ENCODE measurements at places on chromosomes 16 and 17. TPM values are rescaled to one million over a fixed set of nuclear protein-coding genes. Genes with fewer than 3 reads are reported as not detected.

The MAP2K6 gene
- total RNA-seq: 1.4 TPM

The EME2 gene
- 30.0 TPM for total RNA-seq

The ZNF48 gene
- 18.3 TPM for total RNA-seq

The STH gene
- not detected for total RNA-seq

The GPR139 gene
- total RNA-seq: not detected

The MSLN gene
- not detected for total RNA-seq

The WFIKKN1 gene
- 0.45 TPM for total RNA-seq

The SRRM2 gene
- 680 TPM for total RNA-seq

The OR2C1 gene
- not detected for total RNA-seq

The ABCC3 gene
- total RNA-seq: not detected

- no peak for DNase-seq
These were observed 15.0 kb downstream of the UTP18 start for GRCh38 chr17:51275381-51275780.

GRCh38 chr17:15169676-15170075, 95.5 kb downstream of the PMP22 start:
- no peak for DNase-seq

GRCh38 chr16:2008009-2008526, 1.6 kb downstream of the ZNF598 start:
- peak; percentile 76 for DNase-seq

DNA sequence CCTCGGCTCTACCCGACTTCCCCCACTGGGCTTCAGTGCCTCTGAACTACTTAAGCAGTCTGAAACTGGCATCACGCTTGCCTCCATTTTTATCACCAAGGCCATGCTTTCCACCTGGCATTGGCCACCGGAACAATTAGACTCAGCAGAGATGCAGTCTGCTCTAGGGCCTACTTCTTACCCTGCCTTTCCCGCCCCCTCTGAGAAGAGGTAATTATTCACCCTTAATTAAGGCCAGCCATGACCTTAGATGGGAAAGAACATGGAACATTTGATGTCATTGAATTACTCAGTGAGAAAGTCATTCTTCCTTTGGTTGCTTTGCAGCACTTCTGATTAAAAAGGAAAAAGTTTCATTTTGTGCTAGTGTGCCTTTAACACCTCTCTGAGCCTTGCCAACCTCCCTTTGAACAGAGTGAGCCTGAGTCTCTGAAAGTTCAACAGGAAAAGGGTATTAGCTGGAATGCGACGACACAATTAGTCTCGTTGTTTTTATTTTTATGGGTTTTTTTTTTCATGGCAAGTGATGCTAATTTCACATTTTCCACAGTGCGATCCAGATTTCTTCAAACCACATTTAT, 60.9 kb upstream of the TNRC6A start:
- DNase-seq: peak; percentile 58

DNA sequence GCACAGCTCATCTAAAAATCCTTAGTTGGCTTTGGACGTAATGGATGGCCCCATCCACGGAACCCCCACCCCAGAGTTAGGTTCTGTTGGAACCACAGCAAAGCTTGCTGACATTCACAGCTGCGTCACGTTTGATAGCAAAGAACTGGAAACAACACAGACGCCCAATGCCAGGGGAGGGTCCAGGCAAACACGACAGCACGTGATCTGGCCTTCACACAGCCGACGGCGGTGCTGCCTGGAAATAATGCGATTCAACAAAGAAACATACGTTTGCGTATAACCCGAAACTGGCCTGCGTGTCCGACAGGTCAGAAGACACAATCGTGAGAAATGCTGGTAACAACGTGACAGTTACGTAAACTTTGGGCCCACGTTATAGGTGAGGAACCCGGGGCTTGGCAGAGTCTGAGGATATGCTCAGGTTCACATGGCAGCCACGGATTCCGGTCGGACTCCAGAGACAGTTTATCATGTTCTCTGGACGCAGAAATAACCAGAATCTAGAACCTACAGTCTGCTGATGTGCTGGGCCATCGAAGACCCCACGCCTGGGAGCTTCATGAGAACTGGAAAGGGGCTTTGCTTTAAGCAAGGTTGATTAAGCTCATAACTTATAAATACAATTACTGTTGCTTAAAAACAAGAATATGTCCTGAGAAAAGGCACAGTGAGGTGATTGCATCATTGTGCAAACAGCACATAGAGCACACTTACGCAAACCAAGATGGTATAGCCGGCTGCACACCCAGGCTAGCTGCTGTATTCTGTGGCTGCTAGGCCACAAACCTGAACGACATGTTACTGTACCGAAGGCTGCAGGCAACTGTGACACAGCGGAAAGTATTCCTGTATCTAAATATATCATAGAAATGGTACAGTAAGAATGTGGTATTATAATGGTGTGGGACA, 70.4 kb downstream of the RPH3AL start:
- DNase-seq: no peak

DNA sequence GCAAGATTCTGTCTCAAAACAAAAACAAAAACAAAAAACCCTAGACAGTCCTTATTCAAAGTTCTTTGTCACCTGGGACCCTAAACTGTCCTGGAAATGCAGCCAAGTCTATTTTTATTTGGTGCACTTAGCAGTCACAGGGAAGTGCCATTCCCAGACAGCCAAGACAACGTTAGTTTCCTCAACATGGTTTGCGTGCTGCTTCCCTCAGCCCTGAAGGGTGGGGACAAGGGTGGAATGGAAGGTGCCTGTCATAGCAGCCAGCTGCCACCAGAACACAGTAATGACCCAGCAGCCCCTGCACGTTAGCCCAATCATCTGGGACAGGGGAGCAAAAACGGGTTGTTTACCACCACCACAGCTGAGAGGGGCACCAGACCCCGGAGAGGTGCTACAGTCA, 16.9 kb downstream of the CREBBP start:
- no peak for DNase-seq

DNA sequence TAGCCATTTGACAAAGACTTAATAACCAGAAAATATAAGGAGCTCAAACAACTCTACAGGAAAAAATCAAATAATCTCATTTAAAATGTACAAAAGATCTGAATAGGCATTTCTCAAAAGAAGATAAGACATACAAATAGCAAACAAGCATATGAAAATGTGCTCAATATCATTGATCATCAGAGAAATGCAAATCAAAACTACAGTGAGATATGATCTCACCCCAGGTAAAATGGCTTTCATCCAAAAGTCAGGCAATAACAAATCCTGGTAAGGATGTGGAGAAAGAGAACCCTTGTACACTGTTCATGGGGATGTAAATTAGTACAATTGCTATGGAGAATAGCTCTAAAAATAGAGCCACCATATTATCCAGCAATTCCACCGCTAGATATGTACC, 43.1 kb downstream of the HSD17B2 start:
- DNase-seq: no peak

- no peak for DNase-seq
These were observed 1.9 kb upstream of the CYBA start for GRCh38 chr16:88652762-88653063.

DNA sequence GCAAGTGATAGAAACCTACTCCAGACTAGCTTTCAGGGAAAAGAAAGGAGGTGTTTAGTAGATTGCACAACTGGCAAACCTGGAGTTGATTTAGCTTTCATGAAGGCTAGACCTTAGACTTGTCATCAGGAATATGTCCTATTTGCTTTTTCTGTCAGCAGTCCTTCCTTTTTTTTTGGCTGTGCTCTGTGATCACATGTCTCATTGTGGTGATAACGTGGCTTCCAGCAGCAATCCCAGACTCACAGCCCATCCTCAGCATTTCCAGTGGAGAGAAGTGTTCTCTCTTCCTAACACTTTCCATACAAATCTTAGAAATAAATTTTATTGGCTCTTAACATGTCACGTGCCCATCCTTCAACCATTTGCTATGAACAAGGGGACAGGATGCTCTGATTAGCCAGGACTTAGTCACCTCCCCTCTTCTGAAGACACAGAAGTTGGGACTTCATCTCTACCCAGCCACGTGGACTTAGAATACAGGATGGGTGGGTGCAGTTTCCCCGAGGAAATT, 74.7 kb downstream of the CDH13 start:
- no peak for DNase-seq

DNA sequence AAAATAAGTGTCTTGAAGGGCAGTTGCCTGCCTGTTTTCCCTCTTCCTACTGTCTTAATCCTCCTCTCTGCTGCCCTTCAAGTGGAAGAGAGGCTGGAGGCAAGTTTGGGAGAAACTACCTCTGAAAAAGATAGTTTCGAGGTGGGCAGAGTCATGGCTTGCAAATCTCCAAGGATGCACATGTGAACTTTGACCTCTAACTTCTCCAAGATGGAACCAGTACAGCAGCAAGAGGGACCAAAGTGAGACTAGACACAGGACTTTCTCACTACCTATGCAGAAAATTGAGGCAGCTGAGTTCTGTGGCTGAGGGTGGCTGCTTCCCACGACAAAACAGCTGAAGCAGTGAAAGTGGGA, 887 bp upstream of the KCNH4 start:
- peak; percentile 56 for DNase-seq

- no peak for DNase-seq
These were observed 4.4 kb upstream of the BCL6B start for GRCh38 chr17:7018331-7018964.

GRCh38 chr17:21517538-21518293, 141.6 kb downstream of the KCNJ12 start:
- DNase-seq: no peak

DNA sequence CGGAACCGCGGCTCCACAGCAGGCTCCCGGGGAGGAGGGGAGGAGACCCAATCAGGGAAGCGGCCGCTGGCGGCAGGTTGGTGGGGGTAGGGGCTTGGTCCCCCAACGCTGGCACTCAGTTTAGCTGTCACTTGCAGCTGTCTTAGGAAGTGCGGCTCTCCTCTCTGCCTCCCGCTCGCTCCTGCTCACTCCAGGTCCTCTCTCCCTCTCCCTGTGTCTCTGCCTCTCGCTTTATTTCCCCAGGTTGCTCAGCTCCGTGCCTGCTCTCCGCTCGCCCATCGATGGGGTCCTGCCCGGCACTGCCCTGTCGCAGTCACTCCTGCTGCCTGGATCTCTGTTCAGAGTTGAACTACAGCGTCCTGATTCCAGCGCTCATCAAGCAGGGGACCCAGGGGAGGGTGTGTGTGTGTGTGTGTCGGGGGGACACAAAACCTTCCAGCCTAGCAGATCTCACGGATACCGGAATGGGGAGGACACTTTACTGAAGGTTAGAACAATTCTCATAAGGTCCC, 145.6 kb downstream of the ENGASE start:
- no peak for DNase-seq

DNA sequence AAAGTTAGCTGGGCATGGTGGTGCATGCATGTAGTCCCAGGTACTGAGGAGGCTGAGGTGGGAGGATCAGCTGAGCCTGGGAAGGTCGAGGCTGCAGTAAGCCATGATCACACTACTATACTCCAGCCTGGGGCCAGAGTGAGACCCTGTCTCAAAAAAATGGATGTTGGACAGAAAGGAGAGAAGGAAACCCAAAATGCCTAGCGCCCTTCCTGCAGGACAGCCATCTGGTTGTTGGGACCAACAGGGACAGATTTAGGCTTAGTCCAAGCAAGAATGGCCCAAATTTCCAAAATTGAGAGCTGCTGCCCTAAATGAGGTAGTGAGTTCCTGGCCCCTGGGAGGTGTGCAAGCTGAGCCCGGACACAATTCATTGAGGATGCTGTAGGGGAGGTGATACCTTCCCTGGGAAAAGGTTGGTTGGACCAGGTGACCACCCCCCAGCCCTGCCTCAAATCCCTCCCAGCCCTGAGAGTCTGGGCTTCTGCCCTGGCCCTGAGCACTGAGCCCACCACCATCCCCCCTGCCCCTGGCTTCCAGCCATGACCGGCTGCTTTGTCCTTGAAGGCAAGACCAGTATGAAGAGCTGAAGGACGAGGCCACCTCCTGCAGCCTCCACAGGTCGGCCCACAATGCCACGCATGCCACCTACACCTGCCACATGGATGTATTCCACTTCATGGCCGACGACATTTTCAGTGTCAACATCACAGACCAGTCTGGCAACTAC, 35.1 kb downstream of the IL21R start:
- DNase-seq: no peak
